ENCODE measurements at places on chromosomes 13 and 19.

- DNase-seq, result no peak
Measured at GRCh38 chr13:105452895-105453294, 1082.6 kb downstream of the EFNB2 start.

GRCh38 chr13:70668983-70669382 lies 560.7 kb upstream of the KLHL1 start:
- DNase-seq, result no peak

GRCh38 chr13:48167866-48168265 lies 65.1 kb upstream of the ITM2B start:
- no peak for DNase-seq

DNA sequence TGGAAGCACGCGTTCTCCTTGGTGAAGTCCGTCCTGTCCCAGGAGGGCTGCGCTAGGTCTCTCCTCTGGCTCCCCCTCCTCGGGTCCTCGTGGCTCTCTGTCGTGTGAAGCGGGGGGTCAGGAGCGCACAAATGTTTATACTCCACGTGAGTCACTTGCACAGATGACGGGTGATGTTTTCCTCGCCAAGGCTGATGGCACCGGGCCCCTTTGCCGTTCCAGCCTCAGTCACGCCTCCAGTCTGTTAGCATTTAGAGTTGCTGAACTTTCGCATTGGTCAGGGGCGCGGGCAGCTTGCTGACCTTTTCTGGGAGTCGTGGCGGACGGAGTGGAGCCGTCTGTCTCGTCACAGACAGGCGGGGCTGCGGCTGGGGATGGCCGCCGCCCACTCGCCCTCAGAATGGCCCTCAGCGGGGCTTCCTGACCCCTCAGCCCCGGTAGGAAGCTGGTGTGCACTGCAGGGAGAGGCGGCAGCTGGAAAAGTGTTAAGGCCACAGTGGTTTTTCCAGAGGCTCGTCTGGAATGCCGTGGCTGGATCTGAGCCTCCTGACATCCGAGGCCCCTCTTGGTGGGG lies 13.7 kb downstream of the KLHL26 start:
- DNase-seq, result no peak

GRCh38 chr13:67143544-67144115 lies 86.5 kb downstream of the PCDH9 start:
- DNase-seq, result no peak

DNA sequence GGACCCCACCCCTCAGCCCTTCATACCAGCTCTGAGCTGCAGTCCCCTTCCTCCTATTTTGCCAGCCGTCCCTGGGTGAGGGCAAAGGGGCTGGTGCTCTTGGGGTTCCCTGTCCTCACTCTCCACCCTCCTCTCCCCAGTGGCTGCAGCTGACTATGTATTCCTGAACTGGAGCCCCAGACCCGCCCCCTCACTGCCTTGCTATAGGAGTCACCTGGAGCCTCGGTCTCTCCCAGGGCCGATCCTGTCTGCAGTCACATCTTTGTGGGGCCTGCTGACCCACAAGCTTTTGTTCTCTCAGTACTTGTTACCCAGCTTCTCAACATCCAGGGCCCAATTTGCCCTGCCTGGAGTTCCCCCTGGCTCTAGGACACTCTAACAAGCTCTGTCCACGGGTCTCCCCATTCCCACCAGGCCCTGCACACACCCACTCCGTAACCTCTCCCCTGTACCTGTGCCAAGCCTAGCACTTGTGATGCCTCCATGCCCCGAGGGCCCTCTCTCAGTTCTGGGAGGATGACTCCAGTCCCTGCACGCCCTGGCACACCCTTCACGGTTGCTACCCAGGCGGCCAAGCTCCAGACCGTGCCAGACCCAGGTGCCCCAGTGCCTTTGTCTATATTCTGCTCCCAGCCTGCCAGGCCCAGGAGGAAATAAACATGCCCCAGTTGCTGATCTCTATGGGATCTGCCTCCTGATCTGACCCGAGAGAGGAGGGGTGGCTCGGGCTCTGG lies 2.4 kb downstream of the COX7A1 start:
- no peak for DNase-seq

DNA sequence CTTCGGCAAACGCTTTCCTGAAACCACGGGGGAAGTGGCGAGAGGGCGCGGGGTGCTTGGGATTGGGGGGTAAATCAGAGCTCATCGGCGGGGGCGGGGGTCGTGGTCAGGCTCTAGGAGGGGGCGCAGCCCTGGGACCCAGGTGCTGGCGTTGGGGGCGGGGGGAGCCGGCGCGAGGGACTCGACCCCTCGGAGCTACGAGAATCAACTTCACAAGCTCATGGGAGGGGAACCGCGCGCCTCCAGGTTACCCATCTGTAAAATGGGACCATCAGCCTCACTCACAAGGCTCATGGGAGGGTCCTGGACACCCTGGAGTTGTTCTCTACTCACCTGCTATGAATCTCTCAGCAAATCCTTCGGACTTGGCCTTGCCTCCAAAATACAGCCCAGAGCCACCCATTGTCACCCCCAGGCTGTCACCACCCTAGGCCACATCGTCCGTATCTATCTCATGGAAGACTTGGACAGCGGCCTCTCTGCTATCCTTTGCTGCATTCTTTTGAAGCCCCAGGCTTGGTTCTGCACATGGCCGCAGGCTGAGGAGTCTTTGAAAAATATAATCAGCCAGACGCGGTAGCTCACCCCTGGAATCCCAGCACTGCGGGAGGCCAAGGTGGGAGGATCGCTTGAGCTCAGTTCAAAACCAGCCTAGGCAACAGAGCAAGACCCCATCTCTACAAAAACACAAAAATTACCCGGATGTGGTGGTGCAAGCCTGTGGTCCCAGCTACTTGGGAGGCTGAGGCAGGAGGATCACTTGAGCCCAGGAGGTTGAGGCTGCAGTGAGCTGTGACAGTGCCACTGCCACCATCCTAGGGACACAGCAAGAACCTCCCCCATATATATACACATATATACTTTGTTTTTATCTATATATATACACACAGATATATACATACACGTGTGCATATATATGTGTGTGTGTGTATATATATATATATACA lies 939 bp upstream of the RANBP3 start:
- no peak for DNase-seq

DNA sequence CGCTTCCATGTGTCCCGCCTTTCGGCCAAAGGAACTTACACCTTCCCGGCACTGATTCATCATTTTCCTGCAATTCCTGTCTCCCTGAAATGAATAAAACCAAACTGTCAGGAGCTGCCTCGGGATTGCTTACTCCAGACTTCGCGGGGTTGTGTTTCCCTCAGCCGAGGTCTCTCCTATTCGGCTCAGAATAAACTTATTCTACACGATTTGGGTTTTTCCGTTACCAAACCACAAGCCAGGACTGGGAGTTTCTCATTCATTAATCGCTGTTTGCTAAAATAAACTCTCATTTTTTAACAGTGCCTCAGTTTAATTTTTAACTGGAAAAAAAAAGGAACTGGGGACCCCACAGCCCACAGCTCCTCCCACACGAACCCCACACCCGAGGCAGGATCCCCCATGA lies 667 bp downstream of the ZNF878 start:
- DNase-seq, result no peak

- DNase-seq, result no peak
Measured at GRCh38 chr19:45498411-45499195, at the start of gene PPM1N. Gene PPM1N, plus strand, starts transcription at chr19:45498443. Its CDS starts 30 bp downstream, at chr19:45498473.

DNA sequence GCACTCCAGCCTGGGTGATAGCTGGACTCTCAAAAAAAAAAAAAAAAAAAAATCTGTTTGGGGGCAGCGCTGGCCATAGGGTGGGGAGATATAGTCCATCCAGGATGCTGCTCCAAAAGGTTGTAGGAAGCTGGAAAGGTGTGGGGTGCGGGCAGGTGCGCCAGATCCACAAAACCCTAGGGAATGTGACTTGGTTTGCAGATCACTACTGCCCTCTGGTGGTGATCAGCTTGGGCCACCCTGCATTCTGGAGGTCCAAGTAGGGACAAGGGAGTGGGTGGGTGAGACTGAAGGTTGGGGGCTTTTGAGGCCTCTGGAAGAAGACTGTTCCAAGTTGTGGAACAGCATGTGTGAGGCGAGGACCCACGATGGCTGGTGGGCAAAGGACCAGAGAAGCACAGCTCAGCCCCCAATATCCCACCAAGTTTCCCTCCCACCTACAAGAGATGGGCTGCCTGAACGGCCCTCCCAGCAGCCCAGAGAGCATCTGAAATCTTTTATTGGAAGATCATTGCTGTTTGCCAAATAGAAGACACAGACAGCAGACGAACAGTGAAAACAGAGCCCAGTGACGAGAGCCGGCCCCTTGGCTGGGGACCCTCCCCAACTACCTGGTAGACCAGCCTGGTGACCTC lies 10.4 kb upstream of the TYK2 start:
- peak; percentile 82 for DNase-seq

DNA sequence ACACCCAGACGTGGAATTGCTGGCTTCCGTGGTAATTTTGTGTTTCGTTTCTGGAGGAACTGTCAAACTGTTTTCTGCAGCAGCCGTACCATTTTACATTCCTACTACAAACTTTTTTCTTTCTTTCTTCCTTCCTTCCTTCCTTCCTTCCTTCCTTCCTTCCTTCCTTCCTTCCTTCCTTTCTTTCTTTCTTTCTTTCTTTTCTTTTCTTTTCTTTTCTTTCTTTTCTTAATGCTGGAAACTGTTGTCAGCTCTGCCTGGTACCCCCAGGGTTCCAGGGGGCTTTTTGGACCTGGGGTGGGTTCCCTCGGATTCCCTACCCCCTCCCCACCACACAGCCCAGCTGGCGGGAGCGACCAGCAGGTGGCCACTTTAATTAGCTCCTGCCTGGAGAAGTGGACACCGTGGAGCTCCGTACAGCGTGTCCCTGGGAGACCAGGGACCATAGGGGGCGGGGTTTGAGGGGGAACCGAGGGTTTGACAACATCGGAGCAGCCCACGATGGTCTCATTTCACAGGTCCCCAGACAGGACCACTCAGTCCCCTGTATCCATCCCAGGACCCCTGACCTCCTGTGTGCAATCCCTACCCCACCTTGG lies 24.4 kb downstream of the CELF5 start:
- no peak for DNase-seq

GRCh38 chr19:1616875-1617274 lies 11.6 kb upstream of the UQCR11 start:
- no peak for DNase-seq

DNA sequence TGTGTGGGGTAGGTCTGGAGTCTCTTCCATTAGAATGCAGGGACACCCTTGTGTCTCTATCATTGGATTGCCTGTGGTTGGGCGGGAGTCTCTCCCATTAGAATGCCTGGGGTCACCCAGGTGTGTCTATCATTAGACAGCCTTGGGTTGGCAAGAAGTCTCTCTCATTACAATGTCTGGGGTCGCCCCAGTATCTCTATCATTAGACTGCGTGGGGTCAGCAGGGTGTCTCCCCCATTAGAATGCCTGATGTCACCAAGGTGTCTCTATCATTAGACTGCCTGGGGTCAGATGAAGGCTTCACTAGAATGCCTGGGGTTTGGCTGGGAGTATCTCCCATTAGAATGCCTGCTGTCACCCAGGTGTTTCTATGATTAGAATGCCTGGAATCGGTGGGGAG lies 1539.0 kb downstream of the UQCRFS1 start:
- no peak for DNase-seq

- no peak for DNase-seq
Measured at GRCh38 chr13:114062754-114063153, 69.7 kb downstream of the RASA3 start.

DNA sequence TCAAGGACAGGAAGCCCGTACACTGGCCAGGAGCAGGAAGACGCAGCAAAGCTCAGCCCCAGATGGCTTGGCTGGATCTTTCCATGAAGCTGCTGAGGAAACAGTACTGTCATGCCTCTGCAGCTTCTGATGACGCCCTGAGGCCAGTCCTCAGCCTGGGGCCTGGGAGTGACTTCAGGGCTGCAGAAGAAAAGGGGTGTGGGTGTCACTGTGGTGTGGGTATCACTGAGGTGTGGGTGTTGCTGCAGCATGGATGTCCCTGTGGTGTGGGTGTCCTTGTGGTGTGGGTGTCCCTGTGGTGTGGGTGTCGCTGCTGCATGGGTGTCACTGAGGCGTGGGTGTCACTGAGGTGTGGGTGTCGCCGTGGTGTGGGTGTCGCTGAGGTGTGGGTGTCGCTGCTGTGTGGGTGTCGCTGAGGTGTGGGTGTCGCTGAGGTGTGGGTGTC lies 12.0 kb upstream of the GAS6 start:
- no peak for DNase-seq

DNA sequence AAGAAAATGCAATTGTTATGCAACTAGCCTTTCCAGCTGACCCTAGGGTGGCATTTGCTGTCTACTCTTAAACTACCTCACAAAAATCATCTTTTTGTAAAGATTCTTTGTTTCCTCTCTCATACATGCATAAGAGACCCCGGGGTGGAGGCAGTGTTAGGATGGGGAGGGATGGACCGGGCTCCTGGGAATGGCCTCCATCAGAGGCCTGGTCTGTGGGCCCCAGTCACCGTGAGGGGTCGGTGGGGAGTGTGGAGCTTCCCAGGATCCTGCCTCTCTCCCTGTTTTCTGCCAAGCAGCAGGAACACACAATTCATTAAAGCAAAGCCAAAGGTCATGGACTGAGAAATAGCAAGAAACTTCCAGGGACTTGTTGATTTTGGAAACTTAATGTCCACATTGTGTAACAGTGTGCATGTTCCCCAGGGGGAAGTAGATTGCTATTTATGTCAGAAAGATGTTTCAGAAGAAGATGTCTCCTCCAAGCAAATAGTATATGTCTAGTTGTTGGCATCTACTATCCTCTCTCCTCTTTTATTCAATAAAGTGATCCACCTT lies 241.4 kb downstream of the ENOX1 start:
- DNase-seq, result no peak

GRCh38 chr13:98475522-98475921 lies 101.4 kb downstream of the STK24 start:
- no peak for DNase-seq

DNA sequence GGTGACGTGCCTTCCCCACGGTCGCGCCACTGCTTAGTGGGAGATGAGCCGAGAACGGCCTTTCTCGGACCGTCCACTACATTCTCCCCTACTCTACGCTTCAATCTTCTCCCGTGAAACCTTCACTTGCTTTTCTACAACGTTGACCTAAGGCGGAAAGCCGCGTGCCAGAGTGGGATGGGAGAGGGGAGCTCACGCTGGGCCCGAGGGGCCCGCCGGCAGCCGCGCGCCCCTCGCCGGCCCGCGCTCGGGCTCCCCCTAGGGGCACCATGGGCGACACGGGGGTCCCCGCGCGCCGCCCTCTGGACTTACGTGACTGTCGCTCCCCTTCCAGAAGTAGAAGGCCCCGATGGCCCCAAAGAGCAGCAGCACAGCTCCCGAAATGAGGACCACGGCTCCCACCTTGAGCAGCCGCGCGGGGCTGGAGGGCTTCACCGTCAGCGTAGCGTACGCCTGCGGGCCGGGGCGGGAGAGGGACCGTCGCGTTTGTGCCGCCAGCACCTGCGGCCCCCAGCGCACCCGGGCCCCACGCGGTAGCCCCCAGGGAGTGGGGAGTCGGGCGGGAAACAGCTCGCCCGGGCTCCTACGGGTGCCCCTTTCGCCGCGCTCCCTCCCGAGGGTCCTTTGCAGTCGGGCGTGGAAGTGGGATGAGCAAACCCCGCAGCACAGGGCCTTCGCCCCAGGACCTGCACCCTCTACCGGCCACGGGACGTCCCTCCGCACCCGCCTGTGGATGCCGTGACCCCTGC lies 727 bp downstream of the CNMD start:
- DNase-seq, result peak; percentile 22

DNA sequence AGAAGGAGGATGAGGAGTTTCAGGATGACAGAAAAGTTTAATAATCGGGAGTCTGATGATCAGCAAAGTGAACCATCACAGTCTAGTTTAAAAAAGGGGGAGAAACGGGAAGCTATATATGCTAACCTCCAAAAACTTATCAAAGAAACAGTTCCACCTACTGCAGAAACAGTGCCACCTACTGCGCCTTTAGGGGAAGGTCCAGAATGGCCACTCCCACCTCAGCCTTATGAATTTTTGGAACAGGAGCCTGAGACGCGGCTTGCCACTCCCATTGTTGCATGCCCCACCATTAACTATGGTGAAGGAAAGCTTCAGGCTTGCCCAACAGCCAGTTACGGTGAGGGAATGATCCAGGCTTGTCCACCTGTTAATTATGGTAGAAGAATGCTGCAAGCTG lies 929.0 kb downstream of the SLITRK6 start:
- no peak for DNase-seq
